Testis (tissue), 5 donors: ENCODE measurements at places on chromosomes 7 and 10. TPM values are rescaled to one million over a fixed set of nuclear protein-coding genes. Genes with fewer than 3 reads are reported as not detected.

The PSMC2 gene
- 151 TPM for polyA plus RNA-seq

GRCh38 chr10:42952931-42953683 lies 123.8 kb upstream of the RET start:
- no peak for DNase-seq

GRCh38 chr7:32048970-32049491 lies 21.2 kb downstream of the PDE1C start:
- DNase-seq: no peak

DNA sequence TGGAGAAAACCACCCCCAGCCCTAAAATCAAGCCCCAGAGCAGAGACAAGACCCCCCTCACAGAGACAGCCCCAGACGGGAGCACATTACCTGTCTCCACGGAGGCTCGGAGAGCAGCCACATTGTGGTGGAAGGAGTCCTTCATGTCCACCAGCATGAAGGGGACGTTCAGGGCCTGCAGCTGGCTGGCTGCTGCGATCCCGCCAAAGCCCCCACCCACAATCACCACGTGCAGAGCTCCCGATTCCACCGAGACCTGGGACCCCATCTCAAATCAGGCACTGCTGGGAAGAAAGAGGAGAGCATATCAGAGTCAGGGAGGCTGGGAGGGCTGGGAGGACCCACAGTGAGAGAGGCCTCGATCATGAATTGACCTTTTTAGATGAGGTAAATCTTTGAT lies 8.8 kb downstream of the AIFM2 start:
- no peak for DNase-seq

DNA sequence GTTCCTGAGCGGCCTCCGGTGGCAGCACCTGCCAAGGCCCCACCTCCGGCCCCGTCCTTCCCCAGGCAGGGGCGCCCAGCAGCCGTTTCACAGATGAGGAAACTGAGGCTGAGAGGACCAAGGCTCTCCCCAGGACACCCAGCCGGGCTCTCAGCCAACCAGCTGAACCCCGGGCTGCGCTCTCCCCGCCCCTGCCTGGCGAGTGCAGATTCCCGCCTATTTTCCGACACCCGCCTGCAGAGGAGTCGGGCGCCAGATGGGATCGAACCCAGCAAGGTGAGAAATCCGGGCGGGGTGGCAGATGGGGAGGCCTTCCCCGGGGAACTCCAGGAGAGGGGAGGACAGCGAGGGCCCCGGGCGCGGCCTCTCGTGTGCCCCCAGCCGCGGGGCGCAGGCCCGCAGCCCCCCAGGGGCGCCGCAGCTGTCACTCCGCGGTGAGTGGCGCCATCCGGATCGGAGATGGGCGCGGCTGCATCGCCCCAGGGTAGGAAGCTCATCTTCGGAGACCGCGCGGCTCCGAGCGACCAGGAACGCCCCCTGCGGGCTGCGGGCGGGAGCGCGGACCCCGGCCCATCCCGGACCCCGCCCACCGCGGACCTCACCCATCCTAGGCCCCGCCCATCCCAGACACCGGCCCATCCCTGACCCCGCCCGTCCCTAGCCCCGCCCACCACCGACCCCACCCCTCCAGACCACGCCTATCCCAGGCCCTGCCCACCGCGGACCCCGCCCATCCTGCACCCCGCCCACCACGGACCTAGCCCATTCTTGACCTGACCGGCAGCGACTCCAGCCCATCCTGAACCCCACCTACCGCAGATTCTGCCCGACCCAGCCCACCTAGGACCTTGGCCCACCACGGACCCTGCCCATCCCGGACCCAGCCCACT lies 90.3 kb downstream of the MICALL2 start:
- DNase-seq: peak; percentile 82

DNA sequence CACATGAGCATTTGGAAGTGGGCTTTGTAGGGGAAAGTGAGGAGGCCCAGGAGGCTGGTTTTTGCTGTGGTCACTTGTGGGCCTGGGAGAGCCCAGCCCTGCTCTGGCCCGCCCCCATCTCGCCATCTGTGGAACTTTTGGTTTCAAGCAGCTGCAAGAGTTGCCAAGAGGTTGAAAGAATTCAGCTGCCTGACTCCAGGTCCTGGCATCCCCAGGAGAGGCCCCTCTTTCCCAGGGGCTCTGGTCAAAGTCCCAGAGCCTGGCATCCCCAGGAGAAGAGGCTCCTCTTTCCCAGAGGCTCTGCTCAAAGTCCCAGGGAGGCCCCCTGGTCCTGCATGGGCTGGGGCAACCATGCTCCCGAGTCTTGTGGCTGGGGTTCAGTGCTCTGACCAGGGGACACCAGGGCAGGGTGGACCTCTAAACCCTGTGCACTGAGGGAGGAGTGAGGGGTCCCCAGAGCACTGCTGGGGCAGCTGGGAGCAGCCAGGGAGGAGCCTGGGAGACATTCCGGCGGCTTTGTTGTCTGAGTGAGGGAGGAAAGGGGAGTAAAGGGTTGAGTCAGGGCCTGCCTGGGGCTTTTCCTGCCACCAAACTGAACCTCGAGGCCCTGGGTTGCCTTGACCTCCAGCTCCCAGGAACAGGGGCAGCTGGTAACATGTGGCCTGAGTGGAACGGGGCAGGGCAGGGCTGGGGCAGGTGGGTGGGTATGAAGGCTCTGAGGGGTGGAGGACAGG lies 27.7 kb upstream of the CSGALNACT2 start:
- DNase-seq: peak; percentile 44

GRCh38 chr10:92591550-92592022 lies 1.3 kb upstream of the KIF11 start:
- peak; percentile 94 for DNase-seq

- no peak for DNase-seq
Observed at GRCh38 chr7:125278318-125278717, 348.7 kb upstream of the POT1 start.

DNA sequence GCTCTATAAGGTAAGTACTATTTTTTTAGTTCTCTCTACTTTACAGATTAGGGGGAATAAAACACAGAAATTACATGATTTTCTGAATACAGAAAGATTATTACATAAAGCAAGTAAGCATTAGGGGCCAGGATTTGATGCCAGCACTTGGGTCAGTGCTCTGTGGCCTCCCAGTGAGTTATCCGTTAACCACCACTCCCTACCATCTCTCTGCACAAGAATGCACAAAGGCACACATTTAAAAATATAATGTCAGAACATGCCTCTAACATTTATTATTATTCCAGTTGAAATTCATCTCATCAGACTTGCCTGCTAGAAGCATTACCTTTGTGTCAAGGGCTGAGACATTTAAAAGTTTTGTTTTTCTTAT lies 59.0 kb downstream of the MET start:
- DNase-seq: no peak

The TRIM73 gene
- polyA plus RNA-seq: 21.3 TPM

DNA sequence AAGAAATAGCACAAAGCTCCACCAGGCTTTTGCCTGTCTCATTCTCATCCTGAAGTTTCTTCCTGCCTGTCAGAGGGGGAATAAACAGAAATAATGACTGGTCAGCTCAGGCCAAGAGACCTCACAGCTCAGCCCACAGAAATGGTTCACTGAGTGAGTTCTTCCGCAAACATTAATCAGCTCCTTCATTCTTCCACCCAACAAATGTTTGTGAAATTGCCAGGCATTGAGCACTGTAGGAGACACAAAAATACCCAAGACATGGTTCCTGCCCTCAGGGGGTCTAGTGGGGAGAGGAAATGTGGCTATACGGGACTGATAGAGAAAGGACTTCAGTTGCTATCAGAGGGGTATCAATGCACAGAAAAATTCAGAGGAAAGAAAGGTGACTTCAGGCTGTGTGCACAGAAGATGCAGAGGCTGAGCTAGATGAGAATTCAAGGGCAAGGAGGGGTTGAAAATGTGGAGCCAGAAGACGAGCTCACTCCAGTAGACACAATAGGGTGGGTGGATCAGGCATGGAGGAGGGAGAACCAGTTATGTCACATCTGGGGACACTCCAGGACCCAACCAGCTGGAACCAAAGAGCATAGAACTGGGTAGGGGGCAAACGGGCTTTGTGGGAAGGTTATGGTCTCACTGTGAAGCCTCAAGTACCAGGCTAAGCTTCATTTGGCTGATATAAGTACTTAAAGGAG lies 20.9 kb downstream of the MYOF start:
- no peak for DNase-seq

- DNase-seq: no peak
Observed at GRCh38 chr7:48518092-48518491, 346.8 kb downstream of the ABCA13 start.
